Renal cortex interstitium (tissue), 15 donors: ENCODE measurements at places on chromosomes 7 and 10. TPM values are rescaled to one million over a fixed set of nuclear protein-coding genes. Genes with fewer than 3 reads are reported as not detected.

DNA sequence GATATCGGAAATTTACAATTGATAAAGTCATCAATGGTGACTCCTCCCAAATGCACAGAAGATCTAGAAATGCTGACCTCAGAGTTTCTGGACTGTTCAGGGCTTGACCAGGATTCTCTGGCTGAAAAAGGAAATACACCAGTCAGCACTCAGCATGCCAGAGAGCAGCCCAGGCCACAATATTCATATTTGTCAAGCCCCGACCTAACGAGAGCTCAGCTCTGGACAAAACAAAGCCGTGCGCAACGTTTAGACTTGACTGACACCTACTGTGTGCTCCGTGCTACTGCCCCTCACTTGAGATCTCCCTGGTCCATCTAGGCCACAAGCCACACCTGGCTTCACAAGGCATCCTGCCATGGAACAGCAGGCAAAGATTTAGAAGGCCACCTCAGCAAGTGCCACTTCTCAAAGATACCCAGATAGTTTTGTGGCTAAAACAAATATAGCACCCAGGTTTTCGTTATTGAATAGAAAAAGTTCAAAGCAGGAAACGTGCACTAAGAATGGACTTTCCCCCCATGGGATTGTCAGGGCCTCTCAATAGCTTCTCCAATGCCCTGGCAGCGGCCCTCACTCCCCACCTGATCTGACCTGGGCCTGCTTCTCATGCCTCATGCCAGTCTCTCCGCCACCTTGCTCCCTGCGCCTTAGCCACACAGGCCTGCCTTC lies 218.3 kb downstream of the FAM107B start:
- no peak for DNase-seq

GRCh38 chr7:98935811-98936210 lies 57.5 kb downstream of the TRRAP start:
- no peak for DNase-seq

Gene MAT1A
- polyA plus RNA-seq: 1.3 TPM

Gene GIMAP1
- 2.3 TPM for polyA plus RNA-seq

Gene FANK1
- 8.5 TPM for polyA plus RNA-seq
